ENCODE measurements at places on chromosomes 6 and 20.

DNA sequence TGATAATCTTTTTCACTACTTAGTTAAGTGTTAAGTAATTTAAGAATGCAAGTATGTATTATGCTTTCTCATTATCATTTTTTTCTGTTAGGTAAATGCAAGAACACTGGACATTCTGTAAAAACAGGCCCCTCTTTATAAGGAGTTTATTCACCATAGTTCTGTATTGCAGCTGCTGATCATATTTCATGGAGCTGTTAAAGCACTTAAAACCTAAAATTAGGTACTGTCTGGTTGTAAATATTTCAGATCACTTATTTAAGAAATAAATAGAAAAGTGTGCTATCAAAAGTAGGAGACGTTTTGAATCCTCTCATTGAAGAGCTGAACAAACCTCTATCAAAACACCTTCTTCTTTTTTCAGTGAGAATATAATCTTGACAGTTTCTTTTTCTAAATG is 3.9 kb downstream of the EYA4 start:
- no peak for DNase-seq

DNA sequence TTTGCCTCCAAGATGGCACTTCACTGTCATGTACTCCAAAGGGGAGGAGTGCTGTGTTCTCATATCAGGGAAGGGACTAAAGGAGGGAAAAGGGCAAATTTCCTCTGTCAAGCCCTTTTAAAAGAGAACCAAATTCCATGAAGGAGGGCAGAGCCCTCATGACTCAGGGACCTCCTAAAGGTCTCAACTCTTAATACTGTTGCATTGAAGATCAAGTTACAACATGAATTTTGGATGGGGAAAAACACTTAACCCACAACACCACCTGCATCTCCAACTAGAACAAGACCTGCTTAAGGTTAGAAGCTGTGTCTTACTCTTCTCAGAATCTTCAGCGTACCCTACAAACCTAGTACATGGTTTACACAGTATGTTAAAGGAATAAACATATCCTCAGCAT is 23.7 kb upstream of the FBXO30 start:
- no peak for DNase-seq

DNA sequence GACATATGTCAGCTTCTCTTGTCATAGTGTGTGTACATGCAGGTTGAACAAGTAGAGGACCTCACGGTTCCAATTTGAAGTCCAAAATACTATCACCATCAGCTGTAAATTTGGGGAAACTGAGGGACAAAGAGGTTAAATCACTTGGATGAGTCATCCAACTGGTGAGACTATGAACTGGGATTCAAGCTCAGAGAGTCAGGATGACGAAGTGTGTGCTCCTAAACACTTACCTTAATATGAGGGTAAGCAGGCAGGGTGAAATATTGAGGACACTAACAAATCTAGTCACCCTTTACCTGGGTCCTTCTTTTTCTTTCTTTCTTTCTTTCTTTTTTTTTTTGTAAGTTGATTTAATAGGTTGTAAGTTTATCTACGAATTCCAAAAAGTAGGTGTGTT is 198.3 kb downstream of the KCNQ5 start:
- no peak for DNase-seq

DNA sequence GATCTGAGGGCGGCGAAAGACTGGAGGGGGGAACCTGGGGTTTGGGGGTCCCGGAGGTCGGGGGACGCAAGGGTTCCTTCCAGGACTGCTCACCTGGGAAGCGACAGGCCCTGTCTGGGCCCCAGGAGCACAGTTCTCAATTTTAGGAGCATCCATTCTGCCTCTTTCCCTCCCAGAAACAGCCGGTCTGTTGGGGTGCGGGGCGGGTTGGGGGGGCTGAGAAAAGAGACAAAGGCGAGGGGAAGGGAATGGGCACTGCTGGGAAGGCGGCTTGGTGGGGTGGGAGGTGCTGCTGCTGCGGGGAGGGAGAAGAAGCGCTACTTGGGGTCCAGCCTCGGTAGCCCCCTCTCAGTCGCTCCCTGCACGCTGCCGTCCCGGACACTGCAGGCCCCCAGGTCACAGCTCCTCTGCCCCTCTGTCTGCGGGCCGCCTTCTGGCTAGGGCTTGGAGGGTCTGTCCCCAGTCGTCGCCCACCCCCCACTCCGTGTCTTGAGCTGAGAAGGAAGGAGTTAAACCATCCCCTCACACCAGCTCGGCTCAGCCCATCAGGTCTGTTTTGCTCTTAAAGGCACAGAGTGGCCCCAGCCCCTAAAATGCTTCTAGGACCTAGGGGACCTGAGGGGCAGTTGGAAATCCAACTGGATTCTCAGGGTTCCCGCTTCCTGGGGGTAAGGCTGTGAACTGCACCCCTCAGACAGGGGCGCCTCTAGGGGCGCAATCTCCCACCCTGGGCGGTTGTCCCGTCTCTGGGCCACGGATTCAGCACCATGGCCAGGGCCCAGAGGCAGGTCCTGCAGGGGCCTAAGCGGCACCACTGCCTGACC is 690 bp downstream of the GDAP1L1 start:
- DNase-seq = peak; percentile 96

DNA sequence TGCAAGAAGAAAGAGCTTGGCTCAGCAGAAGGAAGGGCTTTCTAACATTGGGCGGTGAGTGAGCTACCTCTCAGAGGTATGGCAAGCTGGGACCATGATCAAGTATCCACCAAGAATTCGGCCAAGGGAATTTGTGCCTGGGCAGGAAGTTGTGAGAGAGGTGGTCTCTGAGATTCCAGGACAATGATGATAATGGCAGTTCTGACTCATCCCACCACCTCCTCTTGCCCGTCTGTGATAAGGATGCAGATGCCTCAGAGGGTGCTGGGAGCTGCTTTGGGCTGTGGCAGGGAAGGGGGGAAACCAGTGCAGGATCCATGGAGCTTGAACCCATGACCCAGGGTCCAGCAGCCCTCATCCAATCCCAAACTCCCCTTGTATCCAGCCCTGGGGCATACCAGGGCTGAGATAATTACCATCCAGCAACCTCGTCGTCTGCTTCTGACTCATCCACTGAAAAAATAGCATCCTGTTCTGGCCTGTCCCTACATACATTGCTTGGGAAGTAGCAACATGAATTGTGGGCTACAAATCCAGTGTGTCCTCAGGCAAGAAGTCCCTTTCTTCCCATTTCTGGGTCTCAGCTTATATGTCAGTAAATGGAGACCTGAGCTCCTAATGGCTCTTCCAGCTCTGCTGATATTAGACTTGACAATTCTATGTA is 5.9 kb downstream of the TGM6 start:
- no peak for DNase-seq
